ENCODE measurements at places on chromosomes 12 and 14.
A peak's percentile ranks its signal among the peaks of the same experiment; 100 is the strongest.

GRCh38 chr12:39343665-39344064 lies 99.3 kb downstream of the KIF21A start:
- DNase-seq: no peak

- DNase-seq: no peak
These were observed 33.4 kb downstream of the VCPKMT start for GRCh38 chr14:50082784-50083466.

- DNase-seq: peak; percentile 31
These were observed 9.6 kb downstream of the OR6S1 start for GRCh38 chr14:20631880-20632389.

DNA sequence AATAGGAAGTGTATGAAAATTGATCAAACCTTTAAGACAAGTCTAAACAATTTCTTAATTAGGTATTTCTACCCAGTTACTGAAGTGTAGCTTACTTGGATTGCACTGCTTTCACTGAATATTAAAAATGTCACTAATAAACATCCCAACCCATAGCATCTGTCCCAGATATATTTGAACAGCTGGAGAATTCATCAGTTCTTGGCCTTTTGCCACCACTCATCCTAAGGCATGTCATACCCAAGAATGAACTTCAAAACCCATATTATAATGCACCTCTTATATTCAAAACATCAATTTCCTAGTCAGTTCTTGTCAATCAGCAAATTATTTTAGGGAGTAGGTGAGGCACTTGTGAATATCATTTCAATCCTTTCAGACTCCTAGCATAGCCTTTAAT lies 392.3 kb downstream of the PAWR start:
- peak; percentile 26 for DNase-seq

DNA sequence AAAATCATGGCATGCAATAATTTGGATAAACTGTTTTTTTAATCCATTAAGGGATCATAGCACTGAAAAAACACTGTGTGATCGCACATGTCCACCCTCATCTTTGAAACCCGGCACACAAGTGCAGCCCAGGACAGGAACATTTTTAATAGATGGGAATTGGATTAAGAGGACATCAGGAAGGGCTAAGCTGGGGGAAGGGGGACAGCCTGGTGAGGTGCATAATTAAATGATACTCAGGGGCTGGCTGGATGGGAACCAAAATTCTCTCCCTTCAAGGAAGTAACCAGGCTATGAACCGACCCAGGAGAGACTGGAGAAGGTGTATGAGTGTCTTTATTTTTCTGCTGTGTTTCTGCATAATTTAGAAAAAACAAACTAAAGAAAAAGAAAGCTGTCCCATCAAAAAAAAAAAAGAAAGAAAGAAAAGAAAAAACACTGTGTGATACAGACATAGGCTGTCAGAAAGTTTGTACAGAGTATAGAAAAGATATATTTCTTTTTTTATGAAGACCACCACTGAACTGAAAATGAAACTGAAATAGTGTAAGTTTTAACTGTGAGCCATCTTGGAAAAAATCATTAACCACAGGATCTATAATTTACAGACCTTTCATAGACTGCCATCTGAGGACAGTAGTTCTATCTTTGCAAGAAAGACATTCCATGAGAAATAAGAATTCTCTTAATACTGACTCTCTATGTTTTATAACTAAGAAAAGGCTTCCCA lies 75.1 kb upstream of the SLC38A4 start:
- no peak for DNase-seq

DNA sequence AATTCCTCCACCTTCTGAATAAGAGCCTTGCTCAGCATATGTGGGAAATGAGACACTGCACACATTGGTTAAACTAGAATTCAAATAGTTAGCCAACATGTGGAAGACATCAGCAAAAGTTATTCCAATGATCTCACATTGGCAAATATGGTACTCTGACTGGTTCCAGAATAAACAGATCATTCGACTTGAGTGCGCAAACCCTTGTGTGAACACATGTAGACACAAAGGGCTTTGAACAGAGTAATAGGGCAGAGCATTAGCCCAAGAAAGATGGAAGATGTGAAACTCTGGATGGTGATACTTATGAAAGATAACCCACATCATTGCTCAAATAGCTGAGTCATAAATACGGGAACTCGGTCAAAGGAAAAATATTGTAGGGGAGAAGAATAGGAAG lies 1133.4 kb upstream of the SEL1L start:
- DNase-seq: no peak

DNA sequence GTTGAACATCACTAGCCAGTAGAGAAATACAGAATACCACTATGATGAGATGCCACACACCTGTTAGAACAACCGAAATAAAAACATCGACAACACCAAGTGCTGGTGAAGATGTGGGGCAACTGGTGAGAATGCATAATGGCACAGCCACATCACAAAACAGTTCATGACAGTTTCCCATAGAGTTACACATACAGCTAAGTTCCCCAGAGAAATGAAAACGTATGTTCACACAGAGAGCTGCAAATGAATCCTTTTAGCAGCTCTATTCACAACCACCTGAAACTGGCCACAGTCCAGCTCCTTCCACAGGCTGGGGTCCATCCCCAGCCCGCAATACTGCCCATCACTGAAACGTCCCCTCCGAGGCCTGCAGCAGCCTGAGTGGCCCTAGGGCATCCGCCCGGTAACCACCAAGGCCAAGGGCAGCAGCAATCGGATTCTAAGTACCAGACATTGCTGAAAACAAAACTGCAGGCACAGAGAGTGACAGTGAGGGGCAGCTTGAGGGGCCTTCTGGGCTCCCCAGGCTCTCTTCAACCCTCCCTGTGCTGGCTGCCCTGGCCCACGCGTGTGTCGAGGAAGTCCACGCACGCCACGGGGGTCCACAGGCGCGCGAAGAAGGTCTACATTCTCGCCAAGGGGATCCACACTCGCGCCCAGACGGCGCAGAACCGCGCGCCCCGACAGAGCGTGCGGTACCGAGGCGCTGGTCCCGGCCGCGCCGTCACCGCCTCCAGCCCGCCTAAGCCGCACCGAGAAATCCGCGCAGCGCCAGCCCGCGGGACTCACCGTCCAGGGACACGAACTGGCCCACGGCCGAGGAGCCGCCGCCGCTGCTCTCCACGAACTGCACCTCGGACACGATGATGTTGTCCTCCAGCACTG lies 903 bp downstream of the BRF1 start:
- DNase-seq: peak; percentile 14

- DNase-seq: no peak
These were observed 3.6 kb upstream of the DNAJC22 start for GRCh38 chr12:49342914-49343731.

DNA sequence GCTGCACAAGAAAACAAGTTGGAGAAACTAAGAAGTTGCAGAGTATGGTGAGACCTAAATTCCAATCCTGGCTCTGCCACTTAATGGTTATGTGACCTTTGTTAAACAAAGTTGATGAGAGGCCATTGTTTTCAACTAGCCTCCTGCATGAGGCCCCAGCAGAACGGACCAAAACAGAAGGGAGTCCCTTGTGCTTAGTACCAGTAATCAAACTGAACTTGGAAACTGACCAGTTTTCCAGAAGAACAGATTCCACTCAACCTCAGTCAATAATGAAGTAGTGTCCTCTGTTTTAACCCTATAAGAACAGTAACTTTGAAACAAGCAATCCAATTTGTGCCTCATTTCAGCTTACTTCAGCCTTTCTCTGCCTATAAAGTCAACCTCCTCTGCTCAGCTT lies 69.9 kb downstream of the C12orf56 start:
- no peak for DNase-seq

DNA sequence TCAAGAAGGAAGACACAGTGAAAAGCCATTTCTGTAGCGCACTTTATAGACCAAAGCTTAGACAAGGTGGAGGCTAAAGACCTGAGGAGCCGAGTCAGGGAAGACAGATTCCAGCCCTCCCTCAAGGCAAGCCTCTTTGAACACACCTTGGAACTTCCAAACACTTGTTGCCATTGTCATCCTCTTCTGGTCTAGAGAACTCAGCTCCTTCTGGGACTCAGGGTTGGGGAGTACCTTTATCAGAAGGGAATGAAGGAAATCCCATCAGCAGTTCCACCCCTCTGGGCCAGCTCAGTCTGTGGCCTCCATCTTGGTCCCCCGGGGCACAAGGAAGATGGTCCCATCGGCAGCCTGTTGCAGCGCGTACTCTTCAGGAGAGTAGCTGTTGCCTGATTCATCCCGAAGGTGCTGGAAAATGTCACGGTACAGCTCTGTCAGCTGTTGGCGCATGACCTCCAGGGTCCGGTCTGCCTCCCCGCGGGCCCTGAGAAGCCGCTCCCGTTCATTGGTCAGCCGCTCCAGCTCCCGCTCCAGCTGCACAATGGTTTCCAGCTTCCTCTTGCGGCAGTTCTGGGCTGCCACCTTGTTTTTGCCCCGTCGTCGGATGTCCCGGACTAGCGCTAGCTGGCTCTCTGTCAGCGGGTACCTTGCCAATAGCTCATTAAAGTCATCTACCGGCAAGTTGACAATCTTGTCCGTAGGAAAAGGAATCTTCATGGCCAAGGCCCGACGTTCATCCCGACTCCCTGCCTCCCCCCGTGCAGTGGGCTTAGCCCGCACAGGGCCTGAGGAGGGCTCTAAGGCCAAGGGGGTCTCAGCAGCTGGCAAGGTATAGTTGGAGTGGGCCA lies 8.5 kb downstream of the NFE2 start:
- no peak for DNase-seq

- DNase-seq: no peak
These were observed 156.2 kb downstream of the ETV6 start for GRCh38 chr12:11805680-11806079.

All from endothelial cell of umbilical vein (primary cell).